ENCODE measurements at places on chromosomes 2 and 18.

- DNase-seq: no peak
These were observed 153.3 kb upstream of the KYNU start for GRCh38 chr2:142724186-142724585.

GRCh38 chr2:232925821-232926156, 55.7 kb downstream of the SNORC start:
- DNase-seq: no peak

DNA sequence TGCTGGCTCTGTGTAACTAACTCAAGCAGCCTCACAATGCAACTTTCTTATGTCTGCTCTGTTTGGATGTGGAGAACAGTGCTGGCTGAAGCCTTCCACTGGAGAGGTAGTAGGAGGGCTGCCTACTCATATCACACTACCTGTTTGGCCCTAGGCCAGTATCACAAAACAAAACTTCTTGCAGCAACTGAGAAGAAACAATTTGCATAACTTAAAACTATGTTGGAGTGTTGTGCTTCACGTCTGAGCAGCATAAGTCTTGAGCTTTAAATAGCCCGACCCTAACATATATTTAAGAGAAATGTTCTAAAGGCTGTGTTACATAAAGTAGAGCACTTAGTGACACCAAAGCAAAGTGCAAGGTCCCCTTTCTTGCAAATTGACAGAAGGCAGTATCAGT, 204.9 kb upstream of the ACVR2A start:
- DNase-seq: no peak

- DNase-seq: no peak
These were observed 833.1 kb downstream of the BCL11A start for GRCh38 chr2:59720296-59720866.

DNA sequence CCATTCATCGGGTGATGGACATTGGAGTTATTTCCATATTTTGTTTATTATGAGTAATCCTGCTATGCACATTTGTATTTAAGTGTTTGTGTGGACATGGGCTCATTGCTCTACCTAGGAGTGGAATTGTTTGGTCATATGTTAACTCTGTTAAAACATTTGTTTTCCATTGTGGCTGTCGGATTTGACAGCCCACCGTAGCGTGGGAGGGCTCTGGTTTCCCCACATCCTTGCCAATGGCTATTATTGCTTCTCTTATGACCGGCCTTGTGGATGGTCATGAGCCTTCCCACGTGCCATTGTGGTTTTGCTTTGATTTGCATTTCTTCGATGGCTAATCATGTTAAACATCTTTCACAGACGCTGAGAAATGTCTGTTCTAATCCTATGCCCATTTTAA, 92.0 kb downstream of the ZNF236 start:
- DNase-seq: no peak

- DNase-seq: no peak
These were observed 4.7 kb downstream of the SERTAD2 start for GRCh38 chr2:64649013-64649484.

DNA sequence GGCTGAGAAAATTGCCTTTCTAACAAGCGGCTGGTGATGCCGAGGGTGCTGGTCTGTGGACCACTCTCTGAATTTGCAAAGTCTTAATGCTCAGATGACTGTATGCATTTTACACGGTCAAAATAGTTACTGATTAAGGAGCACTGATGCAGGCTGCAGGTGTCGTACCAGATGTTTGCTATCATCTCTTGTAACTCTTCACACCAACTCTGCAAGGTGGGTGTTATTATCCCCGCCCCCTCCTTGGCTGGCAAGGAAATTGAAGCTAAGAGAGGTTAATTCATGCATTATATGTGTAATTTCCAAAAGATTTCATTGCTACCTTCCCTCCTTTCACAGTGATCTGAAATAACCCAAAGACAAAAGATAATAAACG, 13.0 kb upstream of the LBH start:
- no peak for DNase-seq

- no peak for DNase-seq
These were observed 307.9 kb downstream of the TXNL1 start for GRCh38 chr18:56330366-56331110.

DNA sequence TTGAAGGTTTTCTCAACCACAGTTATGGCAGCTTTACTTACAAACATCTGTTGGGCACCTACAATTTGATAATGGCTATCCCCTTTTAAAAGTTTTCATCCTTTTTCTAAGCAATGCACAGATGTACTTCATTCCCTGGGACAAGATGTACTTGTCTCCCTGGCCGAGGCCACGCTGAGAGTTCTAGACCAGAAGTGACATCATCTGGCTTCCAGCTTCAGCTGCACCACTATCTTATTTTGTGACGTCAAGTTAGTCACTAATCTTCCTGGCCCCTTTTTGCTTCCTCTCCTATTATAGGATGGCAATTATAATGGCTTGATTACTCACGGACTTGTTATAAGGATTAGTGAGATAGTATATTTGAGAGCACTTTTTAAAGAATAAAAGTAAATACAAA, 386.4 kb downstream of the BCL11A start:
- DNase-seq: no peak

- DNase-seq: no peak
These were observed 259.0 kb upstream of the ERBB4 start for GRCh38 chr2:212797484-212798205.

- no peak for DNase-seq
These were observed 167.7 kb upstream of the SERPINE2 start for GRCh38 chr2:224206816-224207215.

DNA sequence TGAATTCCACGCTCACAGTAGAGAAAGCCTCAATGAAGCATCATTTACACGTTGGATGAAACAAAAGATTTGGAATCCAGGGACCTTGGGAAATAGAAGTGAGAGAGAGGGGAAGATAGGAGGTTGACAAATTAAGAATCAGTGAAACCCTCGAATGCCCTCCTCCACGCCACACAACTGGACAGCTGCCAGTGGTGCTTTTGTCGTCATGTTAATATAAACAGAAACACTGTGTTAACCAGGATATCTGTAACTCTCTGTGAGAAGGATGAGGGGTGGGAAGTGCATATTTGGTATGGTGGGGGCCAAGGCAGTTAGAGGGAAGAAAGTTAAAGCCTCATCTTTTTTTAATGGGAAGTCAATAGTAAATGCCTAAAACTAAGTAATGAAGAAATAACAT, 108.7 kb downstream of the GFPT1 start:
- no peak for DNase-seq

GRCh38 chr2:118177318-118177717, 89.0 kb downstream of the INSIG2 start:
- DNase-seq: no peak

- DNase-seq: no peak
These were observed 54.8 kb upstream of the TUBA3E start for GRCh38 chr2:130252880-130253645.

GRCh38 chr2:205787761-205788160, 105.5 kb downstream of the NRP2 start:
- no peak for DNase-seq

GRCh38 chr18:23178201-23178600, 42.9 kb downstream of the CABLES1 start:
- no peak for DNase-seq

DNA sequence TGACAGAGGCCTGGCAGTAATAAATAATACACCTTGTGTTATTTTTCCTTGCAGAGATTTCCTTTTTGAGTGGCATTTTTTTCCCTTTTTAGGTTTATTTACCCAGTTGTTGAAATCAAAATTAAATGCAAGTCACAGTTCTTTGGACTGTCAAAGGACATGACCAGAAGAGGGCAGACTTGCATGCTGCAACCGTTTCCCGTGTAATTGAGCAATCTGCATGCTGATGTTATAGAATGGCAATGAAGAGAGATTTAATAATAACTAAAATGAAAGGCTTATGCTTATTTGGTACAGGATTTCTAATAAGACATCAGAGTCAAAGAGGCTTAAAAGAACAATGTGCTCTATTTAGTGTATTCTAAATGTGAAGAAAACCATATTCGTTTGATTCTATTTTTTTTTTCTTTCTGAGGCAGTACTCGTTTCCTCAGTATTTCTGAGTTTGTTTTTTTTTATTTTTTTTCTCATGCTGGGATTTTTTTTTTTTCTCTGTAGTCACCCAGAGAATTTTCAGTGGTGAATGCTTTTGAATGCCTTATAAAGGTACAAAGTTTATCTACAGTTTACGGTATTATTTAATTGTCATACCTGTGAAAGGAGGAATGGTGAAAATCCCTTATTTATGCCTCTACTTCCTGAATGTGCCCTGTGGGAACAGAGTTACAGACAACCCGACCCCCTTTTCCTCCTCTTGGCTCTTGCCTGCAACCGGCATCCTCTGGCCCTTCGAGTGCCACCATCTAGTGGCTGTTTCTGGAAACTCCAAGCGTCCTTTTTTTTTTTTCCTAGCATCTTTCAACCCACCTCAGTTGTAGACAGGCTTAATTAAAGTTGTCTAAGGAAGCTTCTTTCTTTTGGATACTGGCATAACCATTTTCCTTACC, 368.5 kb downstream of the LRRTM1 start:
- DNase-seq: no peak

- DNase-seq: no peak
These were observed 108.8 kb downstream of the NCK2 start for GRCh38 chr2:105853354-105854088.

DNA sequence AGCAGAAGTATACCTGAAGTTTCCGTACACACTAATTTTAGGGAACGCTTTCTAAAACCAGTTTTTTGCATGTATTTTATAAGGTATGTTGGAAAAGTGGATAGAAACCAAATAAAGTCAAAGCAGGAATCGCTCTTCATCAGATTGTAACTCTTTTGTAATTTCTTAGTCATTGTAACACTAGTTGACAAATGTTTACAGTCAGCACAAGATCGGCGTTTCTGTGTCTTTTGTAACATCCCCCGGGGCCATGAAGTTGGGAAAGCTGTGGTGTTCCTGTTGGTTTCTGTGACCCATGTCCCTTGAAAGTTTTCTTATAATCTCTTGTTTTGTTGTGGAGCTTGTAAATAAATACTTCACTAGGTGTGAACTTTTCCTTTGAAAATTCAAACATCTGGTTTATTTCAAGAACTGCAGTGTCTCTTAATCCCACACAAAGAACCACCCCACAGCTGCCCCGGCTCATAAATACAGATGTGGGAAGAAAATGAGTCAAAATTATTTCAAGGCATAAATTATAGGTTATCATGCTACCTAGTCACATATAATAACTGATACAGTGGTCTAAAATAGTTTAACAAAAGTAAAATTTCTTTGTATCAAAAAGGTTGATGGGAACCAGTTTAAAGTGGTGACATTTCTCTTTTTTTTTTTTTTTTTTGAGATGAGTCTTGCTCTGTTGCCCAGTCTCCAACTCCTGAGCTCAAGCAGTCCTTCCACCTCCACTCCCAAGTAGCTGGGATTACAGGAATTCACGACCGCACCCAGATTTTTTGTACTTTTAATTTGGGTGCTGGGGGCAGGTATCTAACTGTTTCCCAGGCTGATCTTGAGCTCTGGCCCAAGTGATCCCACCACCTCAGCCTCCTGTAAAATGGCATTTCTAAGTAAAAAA, 751 bp upstream of the NMI start:
- no peak for DNase-seq

DNA sequence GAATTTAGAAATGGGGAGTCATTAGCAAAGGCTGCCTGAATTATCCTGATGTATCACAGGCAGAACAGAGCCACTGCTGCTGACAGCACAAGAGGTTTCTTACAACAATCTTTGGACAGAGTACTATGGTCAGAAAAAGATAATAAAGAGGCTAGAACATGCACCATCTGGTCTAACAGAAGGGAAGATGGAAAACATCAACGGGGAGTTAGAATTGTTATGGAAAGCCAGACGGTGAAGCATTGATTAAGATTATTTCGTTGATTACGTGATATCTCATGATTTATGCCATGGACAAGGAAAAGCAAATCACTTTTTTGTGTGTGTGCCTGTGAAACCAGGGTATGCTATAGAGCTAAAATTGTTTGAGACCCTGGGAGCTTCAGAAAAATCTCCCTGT, 409.4 kb upstream of the ETAA1 start:
- DNase-seq: no peak

DNA sequence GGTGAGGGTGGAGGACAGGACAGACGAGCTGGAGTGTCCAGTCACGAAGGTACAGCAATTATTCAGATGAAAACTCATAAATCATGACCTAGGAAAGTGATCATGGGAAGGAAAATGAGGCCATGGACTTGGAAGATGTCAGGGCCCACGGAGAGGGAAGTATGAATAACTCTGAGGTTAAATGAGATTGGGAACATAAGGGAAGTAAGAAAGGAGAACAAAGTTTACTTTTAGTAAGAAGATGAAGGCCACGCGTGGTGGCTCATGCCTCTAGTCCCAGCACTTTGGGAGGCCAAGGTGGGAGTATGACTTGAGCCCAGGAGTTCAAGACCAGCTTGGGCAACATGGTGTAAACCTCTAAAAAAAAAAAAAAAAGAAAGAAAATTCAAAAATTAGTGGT, 56.2 kb downstream of the AQP4 start:
- DNase-seq: no peak

DNA sequence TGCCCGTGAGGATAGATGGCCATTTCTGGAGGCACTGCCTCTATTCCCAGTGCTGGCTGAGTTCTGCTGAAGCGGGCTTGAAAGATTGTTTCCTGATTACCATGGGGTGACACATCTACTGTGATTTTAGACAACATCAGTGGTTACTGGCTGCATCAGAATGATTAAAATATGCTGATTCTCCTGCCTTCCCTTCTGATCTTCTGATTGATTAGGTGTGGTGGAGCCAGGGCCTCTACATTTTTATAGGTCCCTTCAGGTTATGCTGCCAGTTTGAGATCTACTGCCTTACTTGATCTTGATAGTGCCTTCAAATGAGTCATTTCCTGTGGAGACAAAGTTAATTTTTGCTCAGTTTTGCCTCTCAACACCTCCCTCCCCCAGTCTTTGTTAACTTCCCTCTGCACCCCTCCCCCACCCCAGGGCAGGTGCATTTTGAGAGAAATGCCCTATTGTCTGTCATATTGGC, 31.6 kb upstream of the SNORC start:
- peak; percentile 55 for DNase-seq

- no peak for DNase-seq
These were observed 79.9 kb downstream of the ZEB2 start for GRCh38 chr2:144439993-144440392.

DNA sequence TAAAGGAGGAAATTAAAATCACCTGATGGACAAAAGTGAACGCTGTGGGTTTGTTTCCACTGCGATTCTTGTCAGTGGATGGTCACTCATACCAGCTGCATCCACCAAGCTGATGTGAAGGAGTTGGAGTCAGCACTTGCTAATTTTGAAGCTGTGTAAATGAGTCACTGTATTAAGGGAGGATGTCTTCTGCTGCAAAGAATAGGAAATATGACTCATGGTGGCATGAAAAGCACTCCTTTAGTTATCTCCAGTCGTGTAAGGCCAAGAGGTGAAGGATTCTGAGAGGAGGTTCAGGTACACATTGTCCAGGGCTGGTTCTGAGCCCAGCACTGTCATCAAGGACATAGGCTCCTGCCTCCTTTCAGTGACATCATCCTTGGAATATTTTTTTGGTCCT, 71.7 kb upstream of the SKOR2 start:
- DNase-seq: no peak

DNA sequence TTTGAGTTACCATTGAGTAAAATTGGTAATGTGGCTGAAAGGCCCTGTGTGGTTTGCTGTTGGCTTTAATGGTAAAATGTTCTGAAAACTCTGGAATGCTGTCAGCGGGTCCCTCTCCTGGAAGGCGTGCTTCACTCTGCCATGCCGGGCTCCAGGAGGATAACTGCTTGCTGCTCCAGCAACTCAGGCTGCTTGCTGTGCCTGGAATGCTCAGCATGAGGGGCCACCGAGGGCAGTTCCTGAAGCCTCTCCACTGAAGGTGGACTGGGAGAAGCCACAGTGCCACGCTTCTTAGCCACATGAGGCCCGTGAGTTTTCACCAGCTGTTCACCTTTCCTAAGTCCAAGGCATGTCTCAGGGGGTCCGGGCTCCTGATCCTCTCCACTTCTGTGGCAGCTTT, 90.4 kb upstream of the FAM110C start:
- DNase-seq: no peak

GRCh38 chr2:163736433-163737189, 803 bp upstream of the FIGN start:
- DNase-seq: no peak

All from stimulated activated CD8-positive, alpha-beta memory T cell treated with anti-CD3 and anti-CD28 coated beads, Interleukin-4, amount 100 ng/mL, for 4 hours (primary cell).